ENCODE measurements at places on chromosomes 11 and 22.

- DNase-seq, result no peak
These were observed 7.5 kb upstream of the CDKN1C start for GRCh38 chr11:2892967-2893528.

DNA sequence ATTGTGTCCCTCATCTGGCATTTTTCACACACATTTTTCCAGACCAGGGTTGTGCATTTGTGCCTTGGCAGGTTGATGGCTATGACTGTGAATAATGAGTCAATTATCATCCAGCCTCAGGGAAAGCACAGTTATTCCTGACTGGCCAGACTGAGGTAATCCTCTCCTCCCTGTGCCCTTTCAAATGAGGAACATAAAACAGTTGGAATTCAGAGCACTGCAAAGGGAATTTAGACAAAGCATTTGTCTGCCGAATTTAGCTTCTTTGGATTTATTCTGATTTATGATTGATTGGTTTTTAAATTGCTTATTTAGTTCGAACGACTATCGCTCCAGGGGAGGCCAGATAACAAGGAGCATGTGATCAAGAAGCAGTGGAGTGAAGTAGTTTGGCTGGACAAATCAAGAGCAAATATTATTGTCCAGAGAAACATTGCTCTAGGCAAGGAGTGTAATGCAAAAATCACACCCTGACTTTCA lies 30.8 kb upstream of the RAG2 start:
- DNase-seq, result no peak

GRCh38 chr11:130369141-130369691 lies 54.5 kb upstream of the ZBTB44 start:
- DNase-seq, result peak; percentile 64

DNA sequence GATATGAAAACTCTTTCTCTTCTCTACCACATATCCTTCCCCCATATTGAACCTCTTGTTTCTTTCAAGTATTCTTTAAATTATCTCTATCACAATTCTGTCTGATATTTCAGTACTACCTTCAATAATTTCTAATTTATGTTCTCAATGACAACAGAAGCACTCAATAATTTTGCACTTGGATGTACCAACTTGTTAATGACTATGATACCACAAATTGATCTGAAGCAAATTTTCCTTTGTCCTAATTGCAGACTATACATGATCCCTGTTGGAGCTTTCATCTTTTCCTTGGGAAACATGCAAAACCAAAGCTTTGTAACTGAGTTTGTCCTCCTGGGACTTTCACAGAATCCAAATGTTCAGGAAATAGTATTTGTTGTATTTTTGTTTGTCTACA lies at the start of gene OR4C15:
Gene OR4C15 (plus strand): TSS at position 301 of the 400 bp plus-strand sequence. CDS start 0 bp downstream, at position 301.
- no peak for DNase-seq

DNA sequence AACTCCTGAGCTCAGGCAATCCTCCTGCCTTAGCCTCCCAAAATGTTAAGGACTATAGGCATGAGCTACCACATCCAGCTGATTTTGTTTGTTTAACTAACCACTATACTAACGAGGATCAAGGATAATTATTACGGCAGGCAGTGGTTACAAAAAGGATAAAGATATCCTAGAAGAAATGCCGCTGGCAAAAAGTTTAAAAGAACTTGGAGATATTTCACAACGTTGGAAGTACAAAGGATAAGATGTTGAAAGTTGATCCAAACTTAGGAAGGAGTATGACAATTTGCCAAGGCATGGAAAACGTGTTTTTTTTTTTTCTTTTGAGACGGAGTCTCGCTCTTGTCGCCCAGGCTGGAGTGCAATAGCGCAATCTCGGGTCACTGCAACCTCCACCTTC lies 13.4 kb downstream of the AP5B1 start:
- DNase-seq, result no peak

GRCh38 chr22:31683181-31684105 lies 21.4 kb upstream of the PISD start:
- DNase-seq, result no peak

DNA sequence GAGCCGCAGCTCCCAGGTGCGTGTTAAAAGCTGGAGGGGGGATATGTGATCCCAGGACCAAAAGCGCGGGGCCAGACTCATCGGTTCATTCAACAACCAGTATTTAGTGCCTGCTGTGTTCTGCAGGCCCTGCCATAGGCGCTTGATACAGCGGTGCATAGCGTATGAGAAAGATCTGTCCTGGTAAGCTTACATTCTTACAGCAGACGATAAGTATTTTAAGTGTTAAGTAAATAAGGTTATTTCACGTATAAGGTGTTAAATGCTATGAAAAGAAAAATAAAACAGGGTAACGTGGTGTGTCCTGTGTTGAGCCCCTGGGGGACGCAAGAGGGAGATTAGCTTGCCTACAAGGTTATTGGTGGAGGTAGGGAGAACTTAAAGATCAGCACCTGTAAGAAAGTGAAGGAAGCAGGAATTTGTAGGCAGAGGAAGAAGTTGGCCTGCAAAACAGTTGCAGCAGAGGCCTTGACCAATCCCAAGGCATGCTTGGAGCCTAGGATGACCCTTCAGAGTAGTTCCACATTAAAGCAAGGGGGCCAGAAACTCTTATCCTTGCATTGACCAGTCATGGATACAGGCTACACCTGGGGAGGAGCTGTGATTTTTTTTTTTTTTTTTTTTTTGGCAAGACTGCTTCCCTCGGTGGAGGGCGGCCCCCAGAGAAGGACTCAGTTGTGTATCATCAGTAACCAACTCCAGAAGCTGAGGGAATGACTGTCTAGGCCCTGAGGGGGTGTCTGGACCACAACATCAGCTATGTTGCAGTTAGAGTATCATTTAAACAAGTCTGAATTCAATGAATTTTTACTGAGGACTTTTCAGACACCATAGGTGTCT lies 487 bp upstream of the LIPT2 start:
- no peak for DNase-seq

- no peak for DNase-seq
These were observed 718.4 kb upstream of the API5 start for GRCh38 chr11:42593441-42593840.

DNA sequence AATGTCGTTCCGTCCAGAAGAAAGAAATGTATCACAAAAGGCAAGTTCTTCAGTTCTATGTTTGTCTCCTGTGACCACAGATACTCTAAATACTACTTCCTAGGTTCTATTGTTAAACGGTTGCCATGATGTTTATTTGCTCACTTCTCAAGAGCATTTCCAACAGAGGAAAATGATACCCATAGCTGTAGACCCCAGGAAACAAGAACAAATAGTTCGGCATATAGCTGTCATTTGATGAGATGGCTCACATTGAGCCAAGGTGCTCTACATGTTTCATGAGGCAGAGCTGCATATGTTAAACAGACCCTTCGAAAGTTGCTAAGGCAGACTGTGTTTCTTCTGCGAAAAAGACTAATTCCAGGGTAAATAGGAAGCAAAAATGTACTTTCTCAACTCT lies 15.4 kb upstream of the ANGPTL5 start:
- DNase-seq, result no peak

DNA sequence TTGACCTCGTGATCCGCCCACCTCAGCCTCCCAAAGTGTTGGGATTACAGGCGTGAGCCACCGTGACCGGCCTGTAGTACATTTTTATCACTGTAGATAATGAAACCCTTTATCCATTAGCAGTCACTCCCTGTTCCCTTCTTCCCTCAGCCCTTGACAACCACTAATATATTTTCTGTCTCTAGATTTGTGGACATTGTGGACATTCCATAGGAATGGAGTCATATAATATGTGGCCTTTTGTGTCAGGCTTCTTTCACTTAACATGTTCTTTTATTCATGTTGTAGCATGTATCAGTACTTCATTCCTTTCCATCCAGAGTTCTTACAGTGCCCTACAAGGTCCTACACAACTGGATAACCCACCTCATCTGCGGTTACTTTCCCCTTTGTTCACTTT lies 30.5 kb downstream of the RRM1 start:
- DNase-seq, result no peak

DNA sequence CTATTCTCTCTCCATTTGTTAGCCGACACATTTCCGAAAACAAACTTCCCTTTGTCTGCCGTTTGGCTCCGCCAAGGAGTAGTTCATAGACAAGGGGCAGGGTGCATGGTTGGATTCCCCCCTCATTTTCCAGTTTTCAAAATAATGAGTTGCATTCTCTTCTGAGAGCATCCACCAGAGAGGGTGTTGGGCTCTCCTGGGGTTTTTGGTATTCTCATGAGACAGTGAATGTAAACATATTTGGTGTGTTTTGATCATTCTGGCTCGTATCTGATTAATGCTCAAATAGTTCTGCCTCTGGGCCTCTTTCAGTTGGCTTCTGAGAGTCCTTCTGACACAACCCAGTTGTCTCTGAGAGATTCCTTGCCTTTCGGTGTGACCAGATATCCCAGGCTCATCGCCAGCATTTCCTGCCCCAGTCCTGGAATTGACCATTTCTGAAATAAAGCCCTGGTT lies 21.7 kb downstream of the GRAMD4 start:
- no peak for DNase-seq

- DNase-seq, result no peak
These were observed 36.4 kb downstream of the PIWIL4 start for GRCh38 chr11:94603587-94603986.

DNA sequence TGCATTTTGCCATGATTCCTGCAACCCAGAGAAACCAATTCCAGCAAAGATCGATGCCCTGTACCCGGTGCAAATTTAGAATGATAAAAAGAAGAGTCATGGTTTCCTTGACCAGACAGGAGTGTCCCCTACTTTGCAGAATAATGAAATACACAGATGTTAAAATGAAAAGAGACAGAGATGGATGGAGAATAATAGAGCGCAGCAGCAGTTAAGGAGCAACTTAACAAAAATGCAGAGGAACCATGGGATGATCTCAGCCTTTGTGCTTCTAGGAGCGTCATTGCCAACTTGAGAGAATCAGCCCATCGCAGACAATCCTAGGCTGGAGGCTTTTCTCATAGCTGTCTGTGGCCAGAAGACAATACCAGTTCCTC lies 127.1 kb downstream of the LDLRAD3 start:
- no peak for DNase-seq

- DNase-seq, result no peak
These were observed 79.4 kb downstream of the TMPRSS5 start for GRCh38 chr11:113626736-113627135.

DNA sequence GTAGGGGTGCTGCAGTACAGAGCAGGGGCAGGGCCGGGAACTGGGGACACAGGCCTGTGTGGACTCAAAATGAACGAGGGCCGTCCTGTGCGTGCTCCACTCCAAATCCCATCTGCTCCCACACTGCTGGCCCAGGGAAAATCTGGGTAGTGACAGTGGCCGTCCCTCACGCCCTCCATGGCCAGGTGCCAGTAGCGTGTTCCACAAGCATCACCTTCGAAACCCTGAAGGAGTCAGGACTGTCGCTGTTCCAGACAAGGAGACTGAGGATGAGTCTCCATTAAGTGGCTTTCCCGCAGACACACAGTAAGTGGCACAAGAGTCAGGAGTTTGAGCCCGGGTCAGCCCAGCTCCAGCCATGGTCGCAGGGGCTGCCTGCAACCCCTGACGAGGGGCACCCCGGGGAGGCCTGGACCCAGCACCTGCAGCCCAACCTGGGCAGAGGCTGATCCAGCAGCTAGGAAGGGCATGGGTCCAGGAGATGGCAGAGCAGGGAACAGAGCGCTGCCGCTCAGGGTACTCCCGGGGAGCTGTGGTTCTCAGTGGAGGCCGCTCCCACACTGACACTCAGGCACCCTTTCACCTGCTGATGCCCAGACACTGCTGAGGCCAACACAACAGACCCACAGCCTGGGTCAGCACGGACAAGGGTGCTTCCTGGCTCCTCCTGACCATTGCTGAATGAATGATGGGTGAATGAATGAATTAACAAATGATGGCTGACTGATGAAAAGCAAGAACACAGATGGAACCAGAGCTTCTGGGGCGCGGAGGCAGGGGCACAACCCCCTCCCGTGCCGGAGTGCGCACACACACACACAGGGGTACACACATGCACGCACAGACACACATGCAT lies 35.3 kb downstream of the IGF2 start:
- no peak for DNase-seq

DNA sequence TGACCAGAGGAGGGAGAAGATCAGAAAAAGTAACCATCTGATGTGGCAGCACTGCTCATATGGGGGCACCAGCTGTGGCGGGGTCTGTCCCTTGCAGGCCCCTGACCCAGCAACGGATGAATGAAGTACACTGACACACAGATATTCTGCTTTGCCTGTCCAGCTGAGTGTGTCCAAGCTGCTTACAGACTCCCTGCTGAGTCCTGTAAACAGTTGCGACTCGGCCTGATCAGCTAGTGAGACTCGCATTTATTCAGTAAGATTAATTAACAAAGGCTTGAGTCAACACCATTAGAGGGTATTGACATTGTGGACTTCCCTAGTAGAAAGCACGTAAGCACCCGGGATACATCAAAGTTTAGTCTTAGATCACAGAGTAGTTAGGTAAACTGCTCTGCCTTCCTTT lies 15.3 kb upstream of the OR10D3 start:
- DNase-seq, result no peak

- no peak for DNase-seq
These were observed 154.3 kb upstream of the TBCEL start for GRCh38 chr11:120869516-120870011.

DNA sequence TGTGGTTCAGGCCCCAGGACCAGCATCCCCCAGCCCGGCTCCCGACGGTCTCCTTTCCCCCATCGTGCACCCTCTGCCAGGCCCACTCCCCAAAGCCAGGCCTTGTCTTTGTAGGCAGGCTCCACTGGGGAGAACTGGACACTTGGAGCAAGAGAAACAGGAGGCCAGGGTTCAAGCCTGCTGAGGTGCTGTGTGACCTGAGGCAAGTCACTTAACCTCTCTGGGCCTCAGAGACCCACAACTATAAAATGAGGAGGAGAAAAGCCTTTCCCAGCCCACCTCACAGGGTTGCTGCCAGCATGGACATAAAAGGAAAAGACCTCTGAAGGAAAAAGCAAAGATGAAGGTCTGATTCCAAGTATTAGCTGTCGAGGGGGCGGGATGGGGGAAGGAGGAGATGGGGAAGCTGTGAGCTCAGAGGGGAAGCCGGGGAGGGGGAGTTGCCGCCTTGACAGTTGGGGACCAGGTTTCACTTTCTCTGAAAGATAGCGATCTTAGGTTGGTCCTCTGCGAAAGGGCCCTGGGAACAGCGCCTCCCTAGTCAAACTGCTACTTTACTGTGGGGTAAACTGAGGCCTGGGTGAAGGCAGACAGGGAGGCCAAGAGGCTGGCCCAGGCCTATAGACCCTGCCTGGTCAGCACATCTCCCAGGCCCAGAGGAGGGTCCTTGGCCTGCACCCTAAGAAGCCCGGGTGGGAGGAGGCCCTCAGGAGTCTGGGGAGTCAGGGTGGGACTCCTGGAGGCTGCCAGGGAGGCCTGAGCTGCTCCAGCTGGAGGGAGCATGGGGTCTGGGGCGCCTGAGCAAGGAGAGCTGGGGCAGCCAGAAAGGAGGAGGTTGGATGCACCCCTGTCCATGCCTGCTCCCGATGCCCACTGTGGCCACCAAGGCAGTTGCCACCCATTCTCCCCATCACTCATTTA lies 991 bp upstream of the OSM start:
- DNase-seq, result no peak

GRCh38 chr11:19316434-19316833 lies 75.7 kb upstream of the E2F8 start:
- peak; percentile 13 for DNase-seq

GRCh38 chr22:36913427-36914389 lies at the start of gene CSF2RB:
CSF2RB (plus strand) TSS chr22:36913628; CDS start chr22:36922208, 8,580 bp downstream.
- no peak for DNase-seq

Data from nucleus accumbens (tissue), 56 donors.